ENCODE measurements at places on chromosomes 1 and 21.

- DNase-seq, result no peak
These were observed 82.2 kb downstream of the FBXO2 start for GRCh38 chr1:11571906-11572616.

- DNase-seq, result no peak
These were observed 14.1 kb upstream of the VWA5B1 start for GRCh38 chr1:20276485-20277159.

DNA sequence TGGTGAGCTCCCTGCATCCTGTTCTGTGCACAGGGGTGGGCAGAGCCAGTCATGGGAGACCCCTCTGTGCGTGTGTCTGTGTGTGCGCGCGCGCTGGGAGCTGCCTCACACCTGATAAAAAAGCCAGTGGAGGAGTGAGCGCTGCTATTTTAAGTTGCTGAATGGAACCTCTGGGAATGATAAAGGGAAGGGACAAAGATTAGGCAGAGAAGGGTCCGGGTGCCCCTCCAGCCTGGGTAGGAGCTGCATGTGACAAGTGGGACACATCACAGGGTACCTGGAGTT is 847 bp downstream of the ADORA1 start:
- DNase-seq, result no peak

DNA sequence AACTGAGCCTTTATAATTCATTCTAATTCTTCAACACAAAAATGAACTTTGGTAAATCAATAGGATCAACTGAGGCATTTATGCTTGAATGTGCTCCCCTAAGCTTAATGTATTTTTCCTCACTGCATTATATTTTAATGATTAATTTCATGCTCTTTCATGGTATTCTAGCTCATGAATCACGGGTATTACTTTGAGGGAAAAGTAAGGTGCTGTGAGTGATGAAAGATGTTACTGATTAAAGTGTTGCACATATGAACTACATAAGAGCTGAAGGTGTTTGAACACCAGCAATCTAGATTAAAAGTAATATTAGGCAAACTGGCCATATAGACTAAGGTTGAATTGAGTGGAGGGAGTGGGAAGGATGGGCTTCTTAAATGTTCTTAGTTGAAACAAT is 1.9 kb downstream of the DPYD start:
- DNase-seq, result no peak

Data from activated naive CD4-positive, alpha-beta T cell treated with anti-CD3 and anti-CD28 coated beads, Interleukin-2, amount 50 U/mL, for 16 hours (primary cell).